NCI-H187 treated with DMSO at 0.1 percent for 48 hours (cell line): ENCODE measurements at places on chromosomes 7 and 10.

- no peak for DNase-seq
Measured at GRCh38 chr10:130968964-130969363, 342.6 kb downstream of the TCERG1L start.

GRCh38 chr10:49625411-49625810 lies 11.6 kb downstream of the CHAT start:
- DNase-seq = no peak

GRCh38 chr10:48287417-48288391 lies 13.2 kb upstream of the FRMPD2 start:
- no peak for DNase-seq

DNA sequence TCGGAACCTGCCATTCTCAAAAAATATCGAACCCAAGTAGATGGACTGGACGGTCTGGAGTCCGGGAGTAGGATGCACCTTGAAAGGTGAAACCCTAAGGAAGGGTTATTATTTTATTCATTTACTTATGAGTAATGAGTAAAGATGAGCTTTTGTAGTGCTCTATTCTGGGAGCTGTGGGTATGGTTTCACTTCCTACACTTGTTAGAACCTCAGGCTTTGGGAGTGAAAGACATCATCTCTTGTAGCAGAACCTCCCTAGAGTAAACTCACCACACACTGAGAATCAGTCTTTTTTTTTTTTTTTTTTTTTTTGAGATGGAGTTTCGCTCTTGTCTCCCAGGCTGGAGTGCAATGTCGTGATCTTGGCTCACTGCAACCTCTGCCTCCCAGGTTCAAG lies 389.4 kb upstream of the AUTS2 start:
- DNase-seq = no peak

DNA sequence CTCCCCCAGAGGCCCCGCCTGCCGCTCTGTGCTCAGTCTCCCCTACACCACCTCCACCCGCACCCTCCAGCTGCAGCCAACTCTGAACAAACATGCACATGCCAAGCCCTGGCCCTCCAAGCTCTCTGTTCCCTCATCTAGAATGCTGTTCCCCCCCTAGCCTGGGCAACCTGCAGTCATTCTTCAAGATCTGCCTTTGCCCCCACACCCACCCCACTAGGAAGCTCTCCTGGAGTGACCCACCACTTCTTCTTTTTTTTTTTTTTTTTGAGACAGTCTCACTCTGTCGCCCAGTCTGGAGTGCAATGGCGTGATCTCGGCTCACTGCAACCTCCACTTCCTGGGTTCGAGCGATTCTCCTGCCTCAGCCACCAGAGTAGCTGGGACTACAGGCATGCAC lies 13.7 kb downstream of the MYL10 start:
- no peak for DNase-seq

GRCh38 chr7:98232799-98233198 lies 19.2 kb downstream of the TECPR1 start:
- no peak for DNase-seq

- DNase-seq = no peak
Measured at GRCh38 chr10:11506247-11506789, 105.1 kb downstream of the USP6NL start.

- DNase-seq = no peak
Measured at GRCh38 chr10:30546511-30546910, 83.0 kb downstream of the LYZL2 start.

- DNase-seq = no peak
Measured at GRCh38 chr10:129511758-129512157, 44.7 kb downstream of the MGMT start.

GRCh38 chr10:132849546-132850031 lies 63.6 kb upstream of the NKX6-2 start:
- no peak for DNase-seq

DNA sequence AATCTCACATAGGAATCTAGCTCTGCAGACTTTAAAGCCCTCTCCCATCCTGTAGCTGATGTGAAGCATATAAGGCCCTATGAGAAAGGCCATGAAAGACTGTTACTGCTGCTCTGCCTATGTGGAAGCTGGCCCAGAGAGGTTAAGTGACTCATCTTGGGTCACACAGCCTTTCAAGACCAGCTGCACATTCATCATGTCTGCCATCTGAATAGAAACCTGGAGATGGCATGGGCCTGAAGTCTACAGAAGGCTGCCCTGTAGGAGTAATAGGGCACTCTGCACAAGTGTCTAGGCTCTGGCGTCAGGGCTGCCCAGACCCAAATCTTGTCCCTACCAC lies 59.4 kb upstream of the COL13A1 start:
- no peak for DNase-seq

- no peak for DNase-seq
Measured at GRCh38 chr10:95517536-95518454, 43.4 kb downstream of the SORBS1 start.

DNA sequence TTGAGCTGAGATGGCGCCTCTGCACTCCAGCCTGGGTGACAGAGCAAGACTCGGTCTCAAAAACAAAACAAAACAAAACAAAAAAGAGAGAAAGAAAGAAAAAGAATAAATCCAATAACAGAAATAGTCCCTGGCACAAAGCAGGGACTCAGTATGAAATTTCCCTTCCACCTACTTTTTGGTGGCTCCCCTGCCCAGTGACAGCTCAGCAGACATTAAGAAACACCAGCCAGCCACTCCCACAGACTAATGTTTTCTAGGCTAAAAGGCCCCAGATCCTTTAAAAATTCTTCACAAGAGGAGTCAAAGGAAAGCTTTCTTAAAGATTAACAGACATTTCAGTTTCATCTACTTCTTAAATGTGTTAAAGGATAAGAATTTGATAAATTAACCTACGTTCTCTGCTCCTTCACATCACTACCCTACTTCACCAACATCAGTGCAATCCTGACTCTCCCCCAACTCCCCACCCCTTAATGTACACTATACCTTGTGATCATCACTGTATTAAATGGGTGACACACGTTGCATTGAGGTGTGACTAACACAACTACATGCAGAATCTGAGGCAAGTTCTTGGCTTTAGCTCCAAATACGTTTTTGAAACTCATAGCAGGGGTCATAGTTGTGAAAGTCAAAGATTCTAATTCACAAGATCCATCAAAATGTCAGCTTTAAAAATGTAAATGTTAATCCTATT lies 114.5 kb upstream of the CAV2 start:
- no peak for DNase-seq

- DNase-seq = no peak
Measured at GRCh38 chr10:115963848-115964247, 309.2 kb downstream of the GFRA1 start.

- DNase-seq = no peak
Measured at GRCh38 chr7:51368334-51368733, 51.7 kb upstream of the COBL start.

DNA sequence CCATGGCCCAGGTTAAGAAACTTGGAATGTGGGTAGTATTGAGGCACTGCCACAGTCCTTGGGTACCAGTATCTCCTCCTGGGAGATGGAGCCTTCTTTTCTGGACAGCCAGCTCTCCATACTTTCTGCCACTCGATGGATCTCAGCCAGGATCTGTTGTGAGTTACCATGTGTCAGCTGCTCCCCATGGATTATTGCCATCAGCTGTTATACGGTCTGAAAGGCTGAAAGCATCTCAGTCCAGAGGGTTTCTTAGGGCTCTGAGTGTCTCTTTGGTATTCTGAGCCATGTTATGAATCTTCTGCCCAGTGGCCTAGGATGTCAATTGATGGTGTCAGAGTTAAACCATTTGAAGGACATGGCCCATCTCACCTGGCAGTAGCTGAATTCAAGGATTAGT lies 197.5 kb downstream of the C7orf25 start:
- DNase-seq = no peak

DNA sequence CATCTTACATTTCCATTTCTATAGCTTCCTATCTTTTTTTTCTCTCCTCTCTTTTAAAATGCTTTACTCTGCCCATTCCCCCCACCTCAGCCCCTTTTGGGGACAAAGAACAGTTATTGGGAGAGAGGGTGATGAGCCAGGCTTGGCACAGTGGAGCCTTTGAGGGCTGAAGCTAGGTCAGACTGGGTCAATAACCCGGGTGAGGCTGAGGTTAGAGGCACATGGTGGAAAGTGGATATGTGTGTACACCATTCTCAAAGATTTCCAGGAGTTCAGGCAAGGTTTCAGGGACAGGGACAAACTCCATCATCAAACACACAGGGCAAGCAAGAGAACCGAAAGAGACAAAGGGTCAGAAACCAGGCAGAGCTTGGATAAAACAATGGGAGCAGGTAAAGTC lies 11.5 kb downstream of the ABCB4 start:
- DNase-seq = no peak

GRCh38 chr10:49381111-49381900 lies 14.6 kb downstream of the DRGX start:
- no peak for DNase-seq

- DNase-seq = no peak
Measured at GRCh38 chr7:108818742-108819141, 249.1 kb downstream of the DNAJB9 start.
